ENCODE measurements at places on chromosomes 1 and 21.

DNA sequence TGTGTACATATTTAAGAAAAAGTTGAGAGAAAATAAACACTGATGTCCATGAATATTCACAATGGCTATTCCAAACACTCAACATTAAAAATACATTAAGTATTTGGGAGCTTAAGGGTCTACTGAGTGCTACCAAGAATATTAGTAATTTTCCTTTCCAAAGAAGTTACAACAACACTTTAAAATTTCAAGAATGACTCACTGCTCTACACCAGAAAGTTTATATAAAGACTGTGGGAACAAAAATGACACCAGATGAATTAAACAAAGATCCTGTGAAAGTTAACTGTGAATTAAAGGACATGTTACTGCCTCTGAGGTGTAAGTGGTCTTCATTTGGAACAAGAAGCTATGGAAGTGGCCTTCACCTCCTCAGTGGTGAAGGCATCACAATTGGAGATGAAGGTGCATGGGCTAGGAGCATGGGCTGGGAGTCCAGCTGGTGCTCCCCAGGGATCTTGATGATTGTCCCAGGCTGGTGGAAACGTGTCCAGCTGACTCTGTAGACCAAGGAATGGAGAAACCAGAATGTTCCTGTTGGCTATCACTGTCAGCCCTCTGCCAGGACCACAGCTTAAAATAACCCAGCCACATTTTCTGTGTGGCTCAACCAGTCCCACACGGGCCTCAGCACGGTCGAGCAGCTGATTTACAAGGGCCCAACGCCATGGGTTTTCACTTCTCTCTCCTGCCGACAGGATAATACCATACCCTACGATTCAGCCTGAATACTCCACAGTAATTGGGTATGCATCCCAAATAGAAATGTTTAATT lies 28.8 kb downstream of the TAF5L start:
- peak; percentile 38 for DNase-seq

DNA sequence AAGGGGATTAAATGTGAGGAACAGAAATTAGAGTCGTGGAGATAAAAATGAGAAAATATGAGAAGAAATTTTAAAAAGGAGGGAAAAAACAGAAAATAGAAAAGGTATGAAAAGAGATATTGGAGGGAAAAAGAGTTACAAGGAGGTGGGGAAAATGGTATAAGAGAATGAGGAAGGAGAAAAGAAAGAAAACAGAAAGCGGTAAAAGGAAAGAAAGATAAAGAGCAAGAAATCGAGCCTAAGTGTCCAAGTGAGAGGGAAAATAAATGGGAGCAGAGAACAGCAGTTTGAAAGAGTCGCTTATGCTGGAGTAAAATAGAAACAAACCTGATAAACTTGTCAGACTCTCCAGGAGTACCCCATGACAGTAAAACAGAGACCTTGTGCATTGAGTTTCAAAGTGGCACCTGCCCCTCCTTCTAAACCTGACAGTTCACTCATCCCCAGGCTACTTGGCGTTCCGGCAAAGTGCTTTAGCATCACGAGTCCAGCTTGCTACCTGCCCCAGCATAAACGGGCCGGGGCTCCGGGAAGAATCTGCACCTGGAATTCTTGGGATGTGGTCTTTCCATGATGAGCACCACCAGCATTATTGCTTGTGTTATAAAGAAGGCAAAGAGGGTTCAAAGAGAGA lies 585 bp downstream of the NEGR1 start:
- DNase-seq = peak; percentile 35

GRCh38 chr1:229139331-229140118 lies 131.4 kb upstream of the RAB4A start:
- DNase-seq = no peak

GRCh38 chr1:228424685-228425660 lies 8.3 kb upstream of the TRIM17 start:
- DNase-seq = no peak

- DNase-seq = no peak
These were observed 123.7 kb downstream of the NAV1 start for GRCh38 chr1:201662646-201663045.

- no peak for DNase-seq
These were observed 9.5 kb downstream of the KDM4A start for GRCh38 chr1:43659212-43660166.

- peak; percentile 53 for DNase-seq
These were observed 12.2 kb downstream of the SMAP2 start for GRCh38 chr1:40385437-40386358.

DNA sequence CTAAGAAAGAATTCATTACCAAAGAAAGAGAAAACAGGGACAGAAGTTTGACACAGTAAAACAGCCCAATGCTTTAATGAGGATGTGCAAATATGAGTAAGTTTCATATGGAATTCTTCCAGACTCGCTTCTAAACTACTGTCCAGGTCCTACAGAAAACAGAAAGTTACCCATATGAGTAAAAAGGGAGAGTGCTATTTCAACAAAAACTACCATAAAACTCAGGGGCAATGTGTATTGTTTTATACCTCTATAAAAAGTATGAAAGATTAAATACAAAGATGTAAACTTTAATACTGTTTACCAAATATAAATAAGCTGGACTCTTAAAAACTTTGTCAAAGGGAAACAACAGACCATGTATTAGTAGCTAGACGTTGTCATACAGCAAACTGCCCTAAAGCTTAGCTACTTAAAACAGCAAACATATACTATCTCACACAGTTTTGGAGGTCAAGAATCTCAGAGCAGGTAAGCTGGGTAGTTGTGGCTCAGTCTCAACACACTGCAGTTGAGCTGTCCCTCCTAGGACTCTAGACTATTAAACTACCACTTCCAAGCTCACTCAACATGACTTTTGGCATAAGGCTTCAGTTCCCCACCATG lies 174.9 kb downstream of the COP1 start:
- DNase-seq = no peak

DNA sequence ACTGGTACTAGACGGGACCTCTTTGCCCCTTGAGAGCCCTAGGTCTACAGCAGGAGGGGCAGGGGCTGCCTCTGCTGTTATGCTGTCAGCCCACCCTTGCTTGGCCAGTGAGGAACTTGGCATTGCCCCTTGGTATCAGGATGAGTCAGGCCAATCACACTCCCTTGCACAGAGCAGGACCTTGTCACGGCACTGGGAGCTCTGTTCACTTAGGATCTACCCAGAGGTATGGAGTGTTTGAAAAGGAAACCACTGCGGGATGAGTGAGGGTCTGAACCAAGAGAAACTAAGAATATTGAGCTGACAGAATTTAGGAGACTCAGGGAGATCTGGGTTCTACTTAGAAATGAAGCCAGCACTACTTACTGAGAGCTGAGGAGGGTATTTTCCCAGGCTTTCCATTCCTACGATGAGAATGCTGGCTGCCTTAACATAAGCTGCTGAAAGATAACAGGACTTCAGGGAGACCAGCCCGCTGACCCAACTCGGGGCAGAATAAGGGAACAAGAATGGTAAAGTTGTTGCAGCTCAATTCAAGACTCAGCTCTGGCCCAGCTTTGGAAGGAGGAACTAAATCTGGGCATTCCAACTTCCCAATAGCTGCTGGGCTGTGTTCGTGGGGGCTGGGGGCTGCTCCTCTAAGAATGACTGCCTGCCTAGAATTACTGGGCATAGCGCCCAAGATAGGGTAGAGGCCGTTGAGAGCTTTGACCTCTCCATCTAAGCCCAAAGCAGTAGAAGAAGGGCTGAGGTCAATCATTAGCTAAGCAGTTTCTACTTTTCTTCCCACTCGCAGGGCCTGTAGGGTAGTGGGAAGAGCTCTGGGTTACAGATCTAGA lies 1.5 kb downstream of the FABP3 start:
- no peak for DNase-seq

GRCh38 chr1:37794372-37795339 lies 1.0 kb downstream of the MANEAL start:
- DNase-seq = no peak

DNA sequence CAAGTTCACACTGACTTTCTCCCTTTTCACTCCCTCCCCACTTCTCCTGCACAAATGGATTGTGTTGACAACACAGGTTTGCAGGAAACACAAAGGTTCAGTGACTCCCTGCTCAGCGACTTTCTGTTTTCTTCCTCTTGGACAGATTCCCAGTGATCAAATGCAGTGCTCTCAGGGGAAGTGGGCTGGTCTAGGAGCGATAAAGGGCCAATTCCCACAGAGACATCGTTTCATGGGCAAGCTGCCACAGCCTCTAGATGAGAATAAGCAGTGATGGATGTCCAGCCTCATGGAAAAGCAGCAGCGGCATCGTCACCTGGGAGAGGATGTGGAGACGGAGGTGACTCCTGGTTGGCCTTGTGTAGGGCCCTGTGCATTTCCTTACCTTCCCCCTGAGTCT lies 30.6 kb downstream of the FYB2 start:
- peak; percentile 27 for DNase-seq

DNA sequence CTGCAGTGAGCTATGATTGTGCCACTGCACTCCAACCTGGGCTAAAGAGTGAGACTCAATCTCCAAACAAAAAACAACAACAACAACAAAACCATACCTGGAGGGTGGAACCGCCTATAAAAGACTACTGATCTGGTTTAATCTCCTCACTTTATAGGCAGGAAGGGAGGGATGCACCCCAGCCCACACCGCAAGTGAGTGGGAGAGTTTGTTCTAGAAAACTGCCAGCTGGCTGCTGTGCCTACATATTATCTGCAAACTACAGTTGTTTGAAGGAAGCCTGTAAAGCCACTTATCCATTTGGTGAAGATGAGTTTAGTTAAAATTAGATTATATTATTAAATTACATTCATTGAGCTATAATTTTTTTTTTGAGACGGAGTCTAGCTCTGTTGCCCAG lies 9.1 kb upstream of the SRSF10 start:
- peak; percentile 23 for DNase-seq

GRCh38 chr1:233704170-233704897 lies 90.4 kb downstream of the KCNK1 start:
- no peak for DNase-seq

GRCh38 chr1:19616489-19616888 lies 27.6 kb upstream of the NBL1 start:
- no peak for DNase-seq

- no peak for DNase-seq
These were observed 593.8 kb downstream of the USP25 start for GRCh38 chr21:16323596-16323995.

GRCh38 chr1:114369930-114370329 lies 141.1 kb downstream of the TRIM33 start:
- no peak for DNase-seq

DNA sequence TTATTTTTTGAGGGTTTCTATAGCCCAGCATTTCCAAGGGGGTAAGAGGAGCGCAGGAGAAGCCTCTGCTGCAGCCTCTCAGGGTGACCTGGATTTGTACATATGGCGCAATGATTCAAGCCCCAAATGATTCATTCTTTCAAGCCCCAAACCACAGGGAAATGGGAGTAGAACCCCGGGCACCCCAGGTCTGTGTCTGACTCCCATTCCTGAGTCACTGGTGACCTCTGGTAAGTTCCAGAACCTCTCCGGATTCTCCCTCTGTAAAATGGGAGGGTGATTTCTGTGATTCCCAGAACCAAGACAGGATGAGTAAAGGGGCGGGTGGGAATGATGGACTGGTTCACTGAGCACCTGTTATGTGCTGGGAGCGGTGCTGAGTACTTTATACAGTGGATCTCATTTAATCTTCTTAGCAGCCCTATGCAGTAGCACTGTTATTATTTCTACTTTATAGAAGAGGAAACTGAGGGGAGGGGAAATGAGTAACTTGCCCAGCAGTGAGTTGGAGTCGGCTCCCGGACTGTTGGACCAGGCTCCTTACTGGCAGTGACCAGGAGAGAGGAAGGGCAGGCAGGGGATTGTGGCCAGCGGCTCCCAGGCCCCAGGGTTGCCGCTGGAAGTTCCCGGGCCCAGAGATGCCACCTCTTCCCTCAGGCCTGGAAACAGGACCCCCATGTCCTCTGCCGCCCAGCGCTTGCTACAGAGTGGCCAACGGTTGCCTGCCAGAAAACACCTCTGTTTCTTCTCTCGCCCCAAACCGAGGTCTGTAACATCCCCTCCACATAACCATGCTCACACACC lies 20.3 kb upstream of the SLC26A9 start:
- no peak for DNase-seq

DNA sequence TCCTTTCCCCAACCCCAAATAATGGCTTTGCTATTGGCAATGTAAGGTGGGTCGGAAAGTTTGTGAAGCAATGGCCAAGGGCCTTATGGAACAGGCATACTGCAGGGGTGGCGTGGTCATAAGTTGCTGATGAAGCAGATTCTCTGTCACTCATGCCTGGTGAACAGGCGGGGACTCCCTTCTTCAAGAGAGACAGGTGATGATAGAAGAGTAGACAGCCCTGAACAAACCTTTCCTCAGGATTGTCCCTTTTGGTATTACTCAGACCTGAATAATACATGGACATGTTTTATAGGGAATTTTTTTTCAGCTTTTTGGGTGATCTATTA lies 12.7 kb downstream of the DDR2 start:
- no peak for DNase-seq

- DNase-seq = no peak
These were observed 70.1 kb downstream of the KCNJ15 start for GRCh38 chr21:38326899-38327298.

GRCh38 chr1:100584761-100585745 lies 47.1 kb downstream of the GPR88 start:
- no peak for DNase-seq

DNA sequence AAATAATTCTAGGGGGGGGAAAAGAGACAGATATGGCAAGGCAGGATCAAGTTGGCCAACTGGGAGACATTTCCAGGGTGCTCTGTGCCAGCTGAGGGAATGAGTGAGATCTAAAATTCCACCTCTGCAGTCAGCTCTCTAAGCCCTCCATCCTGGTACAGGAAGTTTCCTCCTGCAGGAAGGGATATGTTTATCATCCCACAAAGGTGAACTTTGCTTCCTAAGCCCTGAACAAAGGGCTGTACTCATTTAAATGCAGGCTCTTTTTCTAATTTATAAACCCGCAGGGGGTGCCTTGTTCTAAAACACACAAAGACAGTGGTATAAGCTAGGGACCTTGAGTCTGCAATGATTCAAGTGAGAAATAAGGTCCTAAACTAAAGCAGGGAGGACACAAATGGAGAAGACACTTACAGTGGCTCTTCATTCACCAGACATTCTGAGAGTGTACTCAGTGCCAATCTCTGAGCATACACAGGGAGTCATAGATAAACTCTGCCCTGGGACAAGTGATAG lies 3.6 kb upstream of the TNFSF4 start:
- no peak for DNase-seq

DNA sequence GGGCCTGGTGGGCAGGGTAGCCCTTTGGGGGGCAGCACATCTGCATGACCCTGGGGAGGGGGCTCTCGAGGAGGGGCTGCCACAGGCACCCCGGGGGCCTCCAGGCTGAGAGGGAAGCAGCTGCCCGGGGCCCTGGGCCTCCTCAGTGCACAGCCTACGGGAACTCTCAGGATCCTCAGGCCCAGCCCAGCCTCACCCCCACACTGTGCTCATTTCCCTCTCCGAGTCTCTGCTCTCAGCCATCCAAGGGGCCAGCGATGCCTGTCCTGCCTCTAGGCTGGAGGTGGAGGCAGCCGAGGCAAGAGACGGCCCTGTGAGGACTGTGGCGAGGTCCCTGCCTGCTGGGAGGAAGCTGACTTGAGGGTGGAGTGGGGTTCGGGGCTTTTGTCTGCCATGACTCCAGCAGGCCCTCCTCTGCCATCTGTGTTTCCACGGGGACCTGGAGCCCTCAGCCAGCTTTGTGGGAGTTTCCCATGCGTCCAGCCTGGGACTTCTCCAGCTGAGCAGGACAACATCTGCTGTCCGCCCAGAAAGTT lies 7.2 kb upstream of the PLEKHG5 start:
- DNase-seq = no peak
